Hematopoietic multipotent progenitor cell treated with erythropoietin and hydrocortisone succinate and interleukin-3 and kit ligand, for 6 days (in vitro differentiated cells): ENCODE measurements at places on chromosomes 4 and X.

DNA sequence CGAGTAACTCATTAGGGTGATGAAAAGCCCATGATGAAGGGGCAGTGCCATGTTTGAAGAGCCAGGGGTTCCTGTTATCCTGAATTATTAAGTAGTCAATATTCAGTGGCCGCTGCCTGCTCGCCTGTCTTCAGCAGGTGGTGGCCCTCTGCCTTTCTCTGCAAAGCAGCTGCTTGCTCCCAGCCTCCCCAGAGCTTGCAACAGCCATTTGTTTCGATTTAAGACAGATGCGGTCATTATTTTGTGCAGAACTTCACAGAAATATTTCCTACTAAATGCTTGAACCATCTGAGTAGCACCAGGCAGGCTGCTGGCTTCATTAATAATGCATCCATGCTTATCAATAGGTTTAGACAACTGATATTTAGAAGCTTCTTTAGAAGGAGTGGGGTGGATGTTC is 104.3 kb upstream of the TTC29 start:
- DNase-seq: no peak

DNA sequence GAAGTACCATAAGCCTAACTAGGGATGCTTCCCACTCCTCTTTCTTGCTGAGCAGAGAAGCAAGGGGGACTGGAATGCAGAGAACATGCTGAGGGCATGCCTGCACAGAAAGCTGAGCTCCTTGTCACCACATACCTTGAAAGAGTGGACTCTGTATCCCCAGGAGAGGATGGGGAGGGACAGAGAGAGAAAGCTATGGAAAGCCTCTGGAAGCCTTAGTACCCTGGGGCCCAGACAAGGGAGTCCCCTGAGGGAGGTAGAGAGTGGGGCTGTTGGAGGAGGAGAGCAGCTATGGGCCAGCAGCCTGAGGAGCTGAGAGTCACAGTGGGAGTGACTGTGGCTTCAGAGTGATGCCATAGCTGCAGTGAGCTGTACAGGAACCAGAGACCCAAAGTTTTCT is 77.9 kb downstream of the RTL9 start:
- DNase-seq: no peak

- DNase-seq: no peak
Observed at GRCh38 chrX:70455366-70456202, 10.9 kb downstream of the DLG3 start.

DNA sequence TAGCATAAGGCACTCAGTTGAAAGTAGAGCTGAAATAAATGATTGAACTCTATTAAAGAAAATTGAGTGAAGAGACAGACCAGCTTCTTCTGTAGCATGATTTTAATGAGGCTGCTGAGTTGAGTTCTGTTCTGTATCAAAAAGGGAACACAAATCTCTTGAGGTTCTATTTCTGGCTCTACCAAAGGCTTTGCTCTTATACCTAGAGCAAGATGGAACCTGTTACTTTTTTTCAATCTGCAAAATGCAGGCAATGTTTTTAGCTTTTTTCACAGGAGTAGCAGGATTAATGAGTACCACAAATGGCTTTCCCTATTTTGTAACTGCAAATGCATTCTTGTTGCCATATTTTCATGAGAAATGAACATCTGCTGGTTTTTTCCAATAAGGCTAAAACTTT is 4.2 kb upstream of the ERVMER34-1 start:
- DNase-seq: no peak

GRCh38 chr4:76527666-76528065 is 92.6 kb downstream of the SHROOM3 start:
- DNase-seq: no peak

GRCh38 chr4:6478546-6479220 is 6.3 kb upstream of the PPP2R2C start:
- DNase-seq: no peak

- DNase-seq: no peak
Observed at GRCh38 chrX:11451151-11451550, 157.9 kb downstream of the AMELX start.

DNA sequence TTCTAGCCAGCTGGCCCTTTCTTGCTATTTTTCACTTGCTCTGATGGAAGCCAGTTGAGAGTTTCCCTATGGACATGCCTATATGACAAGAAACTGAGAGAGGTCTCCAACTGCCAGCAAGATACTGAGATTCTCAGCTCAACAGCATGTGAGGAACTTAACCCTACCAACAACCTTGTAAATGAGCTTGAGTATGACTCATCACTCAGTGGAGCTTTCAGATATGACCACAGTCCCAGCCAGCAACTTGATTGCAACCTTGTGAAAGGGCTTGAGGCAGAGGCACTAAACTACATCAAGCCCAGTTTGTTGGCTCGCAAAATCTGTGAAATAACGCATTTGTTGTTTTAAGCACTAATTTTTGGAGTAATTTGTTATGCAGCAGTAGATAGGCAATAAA is 175.8 kb downstream of the COMMD8 start:
- DNase-seq: peak; percentile 2

- DNase-seq: no peak
Observed at GRCh38 chr4:10093271-10093621, 23.4 kb downstream of the WDR1 start.

DNA sequence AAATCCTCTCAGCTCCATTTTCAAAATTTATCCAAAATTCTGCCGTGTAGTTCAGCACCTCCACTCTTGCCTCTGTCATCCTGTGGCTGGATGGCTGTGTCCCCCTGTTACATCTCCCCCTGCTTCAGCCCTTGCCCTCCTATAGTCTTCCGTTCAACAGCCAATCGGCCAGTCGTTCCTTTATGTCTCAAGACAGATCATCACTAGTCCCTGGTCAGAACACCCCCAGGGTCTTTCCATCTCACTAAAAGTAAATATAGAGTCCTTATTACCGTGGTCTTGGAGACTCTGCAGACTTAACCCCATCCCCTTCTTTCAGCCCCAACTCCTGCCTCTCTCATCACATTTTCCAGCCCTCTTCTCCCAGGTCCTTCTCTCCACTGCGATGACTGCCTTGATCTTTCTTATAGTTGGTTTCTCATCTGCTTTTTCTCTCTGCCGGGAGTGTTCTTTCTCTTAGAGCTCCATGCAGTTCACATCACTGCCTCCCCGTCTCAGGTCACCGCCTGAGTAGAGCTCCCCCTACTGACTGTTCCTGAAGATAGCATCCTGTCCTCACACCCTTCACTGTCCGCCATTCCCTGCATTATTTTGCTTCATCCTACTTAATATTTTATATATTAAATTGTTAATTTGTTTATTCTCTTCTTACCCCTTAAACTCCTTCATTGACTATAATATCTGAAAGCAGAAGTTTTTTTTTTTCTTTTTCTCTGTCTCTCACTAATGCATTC is 736.9 kb upstream of the MAGEB2 start:
- peak; percentile 41 for DNase-seq

GRCh38 chrX:132426695-132427281 is 62.0 kb downstream of the MBNL3 start:
- no peak for DNase-seq

GRCh38 chrX:139851730-139852129 is 81.1 kb downstream of the ATP11C start:
- no peak for DNase-seq

DNA sequence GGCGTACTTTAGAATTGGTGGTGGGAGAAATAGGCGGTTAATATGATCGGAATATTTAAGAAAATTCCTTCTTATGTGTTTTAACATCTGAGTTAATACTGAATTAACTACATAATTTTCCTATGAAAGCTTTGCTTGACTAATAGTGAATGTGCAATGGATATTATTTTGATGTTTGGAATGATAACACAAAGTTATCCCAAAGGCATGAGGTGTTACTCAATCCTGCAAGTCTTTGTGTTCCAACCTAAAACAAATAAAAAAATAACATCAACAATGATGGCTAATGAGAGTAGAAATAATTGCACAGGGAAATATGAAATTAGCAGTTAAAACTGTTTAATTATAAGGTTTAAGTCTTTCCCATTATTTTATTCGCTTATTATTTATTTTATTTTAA is 183.6 kb upstream of the ARSJ start:
- DNase-seq: no peak

DNA sequence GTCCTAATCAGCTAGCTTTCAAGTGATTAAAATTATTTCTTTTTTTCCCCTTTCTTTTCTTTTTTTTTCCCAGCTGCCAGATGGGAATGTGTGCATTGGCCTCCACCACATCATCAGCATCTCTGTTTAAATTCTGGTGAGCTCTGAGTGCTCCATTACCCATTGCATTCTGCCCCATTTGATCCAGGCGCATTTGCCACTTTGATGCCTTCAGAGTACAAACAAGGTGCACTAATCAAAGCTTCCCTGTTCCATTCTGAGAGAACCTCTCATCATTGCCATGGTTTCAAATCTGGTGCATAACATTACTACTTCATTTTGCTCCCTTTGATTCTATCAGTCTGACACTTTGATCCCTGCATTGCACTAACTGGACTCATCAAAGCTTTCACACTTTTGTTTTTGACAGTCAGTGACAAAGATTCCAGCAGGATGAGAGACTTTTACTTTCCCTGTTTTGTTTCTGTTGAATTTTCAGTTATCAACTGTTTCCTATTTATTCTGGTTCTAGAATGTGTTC is 238.8 kb upstream of the PCDH10 start:
- no peak for DNase-seq

DNA sequence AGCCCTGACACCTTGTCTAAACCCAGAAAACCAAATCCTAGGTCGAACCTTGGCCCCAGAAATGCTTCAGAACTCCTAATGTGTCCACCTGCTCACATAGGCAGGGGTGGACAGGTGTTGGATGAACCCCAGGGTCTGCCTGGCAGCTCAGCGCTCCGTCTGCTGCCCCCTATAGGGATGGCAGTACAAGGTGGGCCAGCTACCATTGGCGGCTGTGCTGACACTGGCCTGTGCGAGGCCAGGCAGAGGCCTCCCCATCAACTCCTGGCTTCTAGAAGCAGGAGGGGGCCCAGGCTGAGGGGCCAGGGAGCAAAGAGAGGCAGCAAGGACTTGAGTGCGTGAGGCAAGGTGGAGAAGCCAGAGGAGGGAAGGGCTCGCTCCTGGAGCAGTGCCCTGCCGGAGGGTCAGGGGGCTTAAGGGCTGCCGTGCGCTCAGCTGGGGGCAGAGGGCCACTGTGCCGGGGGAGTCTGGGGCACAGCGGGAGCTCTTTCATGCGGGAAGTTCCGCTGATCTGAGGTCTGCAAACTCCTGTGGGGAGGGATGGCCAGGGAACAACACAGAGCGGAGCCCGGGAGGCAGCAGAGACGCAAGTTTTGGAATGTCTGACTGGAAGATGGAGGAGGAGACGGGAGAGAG is 20.6 kb downstream of the CCNQ start:
- DNase-seq: no peak

GRCh38 chrX:38458071-38458470 is 103.3 kb upstream of the TSPAN7 start:
- peak; percentile 10 for DNase-seq

DNA sequence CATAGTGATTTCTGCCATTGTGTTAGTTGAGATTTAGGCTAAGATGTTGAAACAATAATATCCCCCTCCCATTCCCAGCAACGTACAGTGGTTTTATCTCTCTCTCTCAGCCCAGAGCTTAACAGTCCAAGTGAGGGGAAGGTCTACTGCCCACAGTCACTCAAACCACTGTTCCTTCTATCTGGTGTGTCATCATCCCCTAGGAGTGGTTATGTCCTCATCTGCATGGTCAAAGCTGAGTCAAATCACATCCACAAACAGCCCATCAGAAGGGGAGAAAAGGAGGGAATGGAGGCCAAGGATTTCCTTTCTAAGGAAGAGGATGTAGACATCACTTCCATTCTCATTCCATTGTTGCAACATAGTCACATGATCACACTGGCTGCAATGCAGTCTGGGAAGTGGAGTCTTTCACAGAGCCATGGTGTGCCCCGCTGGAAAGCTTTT is 42.8 kb upstream of the CHRNA9 start:
- peak; percentile 71 for DNase-seq

GRCh38 chr4:139828966-139829664 is 163.5 kb downstream of the MGST2 start:
- DNase-seq: no peak

GRCh38 chr4:90127706-90128345 is 632 bp downstream of the CCSER1 start:
- peak; percentile 33 for DNase-seq

DNA sequence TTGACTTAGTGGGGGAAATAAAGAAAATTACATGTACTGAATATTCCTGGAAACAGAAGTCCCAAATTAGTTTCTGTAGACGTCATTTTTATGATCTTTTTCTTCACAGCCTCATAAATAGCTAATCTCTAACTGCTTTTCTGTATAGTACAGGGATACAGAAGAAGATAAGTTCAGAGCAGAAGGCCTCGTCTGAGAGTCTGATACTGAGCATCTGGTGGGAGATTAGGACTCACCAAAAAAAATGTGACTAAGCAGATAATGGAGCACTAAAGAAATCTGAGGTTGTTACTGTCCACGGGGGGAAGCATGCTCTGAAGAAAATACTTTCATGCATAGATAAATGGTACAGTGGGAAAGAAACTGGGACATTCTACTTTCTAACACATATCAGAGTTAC is 115.3 kb upstream of the TRPC5 start:
- no peak for DNase-seq

DNA sequence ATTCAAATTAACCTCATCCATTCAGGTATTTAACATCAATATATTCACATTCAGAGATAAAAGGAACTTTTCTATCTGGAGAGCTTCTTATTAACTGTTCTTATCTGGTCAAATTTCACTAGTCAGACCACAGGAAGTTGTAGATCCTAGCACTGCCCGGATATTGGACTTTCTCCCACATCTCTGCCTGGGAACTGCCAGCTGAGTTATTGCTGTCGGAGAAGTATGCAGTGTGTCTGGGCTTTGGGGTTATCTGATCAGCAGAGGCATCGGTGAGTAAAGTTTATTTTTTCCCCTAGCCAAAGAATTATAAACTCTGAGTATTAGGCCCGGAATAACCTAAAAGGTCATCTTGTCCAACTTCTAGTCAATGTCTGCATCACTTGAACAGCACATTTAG is 45.1 kb downstream of the OR13H1 start:
- DNase-seq: no peak

GRCh38 chr4:38203609-38204008 is 243.4 kb downstream of the PTTG2 start:
- DNase-seq: no peak

DNA sequence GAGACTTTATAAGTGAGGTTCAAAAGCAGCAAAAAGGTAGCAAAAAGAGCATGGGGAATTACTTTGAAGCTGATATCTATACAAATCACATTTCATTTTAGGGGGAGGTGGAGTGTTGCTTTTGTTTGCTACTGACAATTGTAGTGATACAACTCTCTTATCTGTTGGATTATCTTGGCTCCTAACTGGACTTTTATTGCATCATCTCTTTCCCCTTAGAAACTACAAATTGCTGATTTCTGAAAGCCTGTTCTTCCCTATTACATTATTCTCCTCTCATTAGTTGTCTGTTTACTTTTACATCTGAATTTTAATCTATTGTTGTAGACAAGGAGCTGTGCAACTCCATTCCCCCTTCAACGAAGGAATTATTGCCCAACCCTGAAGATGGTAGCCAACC is 75.0 kb upstream of the GNPDA2 start:
- no peak for DNase-seq
